ENCODE measurements at places on chromosomes 6 and 20.
A peak's percentile ranks its signal among the peaks of the same experiment; 100 is the strongest.

GRCh38 chr6:11756292-11756691 lies 22.3 kb downstream of the ADTRP start:
- DNase-seq, result no peak

DNA sequence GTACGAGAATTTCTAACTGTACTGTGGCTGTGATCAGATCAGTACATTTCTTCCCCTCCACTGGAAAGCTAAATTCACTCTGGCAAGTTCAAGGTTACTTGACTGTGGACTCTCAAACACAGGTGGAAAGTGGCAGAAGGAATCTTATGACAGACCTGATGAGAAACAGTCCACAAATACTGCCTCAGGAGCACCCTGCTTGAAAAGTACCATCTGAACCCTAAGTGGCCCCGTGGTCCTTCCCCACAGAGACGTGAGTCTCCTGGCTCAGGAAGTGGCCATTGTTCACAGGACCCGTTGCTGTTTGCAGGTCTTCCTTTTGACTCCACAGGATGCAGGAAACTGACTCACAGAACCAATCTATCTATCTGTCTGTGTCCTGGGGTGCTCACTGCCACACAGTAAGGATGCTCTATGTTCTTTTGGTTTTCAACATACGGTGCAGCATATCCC lies 47.5 kb upstream of the NHSL1 start:
- DNase-seq, result no peak

GRCh38 chr6:138434925-138435324 lies 30.9 kb downstream of the HEBP2 start:
- DNase-seq, result no peak

DNA sequence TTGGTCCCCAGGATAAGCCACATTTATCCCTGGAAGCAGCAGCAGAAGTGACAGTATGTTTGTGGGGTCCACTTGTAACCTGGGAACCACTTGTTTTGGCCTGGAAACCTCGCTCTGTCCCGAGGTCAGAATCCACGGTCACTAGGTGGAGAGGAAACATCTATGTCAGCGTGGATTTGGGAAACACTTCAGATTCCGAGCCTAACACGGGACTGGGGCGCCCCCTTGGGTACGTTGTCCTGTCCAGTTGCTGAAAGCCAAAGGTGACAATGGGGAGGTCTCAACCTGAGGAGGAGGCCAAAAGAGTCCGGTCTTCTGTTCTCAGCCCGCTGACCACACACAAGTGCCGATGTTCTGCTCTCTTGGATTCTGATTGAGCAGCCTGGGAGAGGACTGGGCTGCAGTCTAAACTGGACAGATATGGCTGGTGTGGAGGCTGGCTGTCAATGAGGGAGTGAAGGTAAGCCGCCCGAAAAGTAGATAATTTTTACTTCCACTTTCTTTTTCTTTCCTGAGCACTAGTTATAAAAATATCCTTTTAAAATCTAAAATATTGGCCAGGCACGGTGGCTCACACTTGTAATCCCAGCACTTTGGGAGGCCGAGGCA lies 4.9 kb upstream of the ZFP57 start:
- DNase-seq, result no peak

DNA sequence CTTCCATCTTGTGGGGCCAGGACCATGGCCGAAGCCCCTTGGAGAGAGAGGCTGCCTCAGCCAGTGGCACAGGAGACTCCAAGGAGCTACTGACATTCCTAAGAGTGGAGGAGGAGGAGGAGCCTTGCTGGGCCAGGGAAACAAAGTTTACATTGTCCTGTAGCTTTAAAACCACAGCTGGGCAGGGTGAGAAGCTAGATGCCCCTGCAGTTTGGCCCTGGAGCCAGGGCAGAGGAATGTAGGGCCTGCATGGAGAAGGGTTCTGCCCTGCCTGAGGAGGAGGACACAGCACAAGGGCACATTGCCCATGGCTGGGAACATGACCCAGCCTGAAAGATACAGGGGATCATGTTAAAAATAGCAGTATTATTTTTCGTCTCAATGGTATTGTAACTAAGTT lies 37.4 kb downstream of the PLCG1 start:
- no peak for DNase-seq

DNA sequence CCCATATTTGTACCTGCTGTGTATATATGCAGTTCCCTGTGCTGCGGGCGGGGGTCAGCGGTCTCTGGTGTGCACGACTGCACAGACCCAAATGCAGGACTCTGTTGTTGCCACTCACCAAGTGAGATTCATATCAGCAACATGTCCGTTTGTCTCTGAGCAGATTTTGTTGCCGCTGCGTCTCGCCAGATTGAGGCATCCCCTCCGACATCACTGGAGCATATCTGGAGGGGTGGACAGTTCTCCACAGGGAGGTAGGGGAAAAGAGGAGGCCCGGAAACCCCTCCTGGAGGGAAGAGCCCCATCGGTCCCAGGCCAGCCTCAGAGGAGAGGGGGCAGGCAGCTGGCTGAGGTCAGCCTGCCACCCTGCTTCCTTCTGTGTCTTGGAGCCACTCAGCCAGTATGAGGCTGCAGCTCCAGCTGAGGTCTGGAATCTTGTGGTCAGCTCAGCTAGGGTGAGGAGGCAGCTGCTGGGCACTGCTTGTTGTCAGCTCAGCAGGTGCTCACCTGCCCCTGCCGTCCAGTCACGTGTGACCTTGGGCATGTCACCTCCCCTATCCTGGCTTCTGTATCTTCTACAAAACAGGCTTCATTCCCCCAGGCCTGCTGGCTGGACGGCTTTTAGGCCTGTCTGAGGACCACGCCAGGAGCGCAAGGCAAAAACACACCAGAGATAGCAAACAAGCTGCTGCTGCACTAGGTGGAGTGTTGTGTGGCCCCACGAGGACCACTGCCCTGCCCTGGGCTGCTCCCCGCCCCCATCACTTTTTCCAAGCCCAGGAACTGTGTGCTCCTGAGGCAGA lies 47.1 kb downstream of the HNF4A start:
- DNase-seq, result no peak

DNA sequence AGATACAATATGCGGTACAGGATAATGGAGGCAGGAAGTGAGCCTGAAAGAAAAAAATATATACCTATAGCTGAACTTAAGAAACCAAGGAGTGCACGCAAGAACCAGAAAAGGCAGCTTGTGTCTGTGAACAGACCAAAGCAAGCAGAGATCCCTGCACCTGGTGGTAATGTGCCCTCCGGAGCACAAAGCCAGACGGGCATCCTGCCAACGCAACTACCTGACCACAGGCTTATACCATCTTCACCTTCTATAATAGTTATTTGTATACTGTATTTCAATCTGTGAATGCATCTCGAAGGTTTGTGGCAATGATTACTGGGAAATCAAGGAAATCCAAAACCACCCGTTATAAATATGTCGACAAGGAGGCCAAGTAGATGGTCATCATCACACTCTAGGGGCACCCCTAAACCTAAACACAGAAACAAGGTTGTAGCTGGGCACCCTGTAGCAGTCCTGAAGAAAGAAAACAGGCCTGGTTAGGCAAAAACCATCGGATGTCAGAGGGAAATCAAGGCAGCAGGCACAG lies 801 bp downstream of the FBXL4 start:
- peak; percentile 11 for DNase-seq

DNA sequence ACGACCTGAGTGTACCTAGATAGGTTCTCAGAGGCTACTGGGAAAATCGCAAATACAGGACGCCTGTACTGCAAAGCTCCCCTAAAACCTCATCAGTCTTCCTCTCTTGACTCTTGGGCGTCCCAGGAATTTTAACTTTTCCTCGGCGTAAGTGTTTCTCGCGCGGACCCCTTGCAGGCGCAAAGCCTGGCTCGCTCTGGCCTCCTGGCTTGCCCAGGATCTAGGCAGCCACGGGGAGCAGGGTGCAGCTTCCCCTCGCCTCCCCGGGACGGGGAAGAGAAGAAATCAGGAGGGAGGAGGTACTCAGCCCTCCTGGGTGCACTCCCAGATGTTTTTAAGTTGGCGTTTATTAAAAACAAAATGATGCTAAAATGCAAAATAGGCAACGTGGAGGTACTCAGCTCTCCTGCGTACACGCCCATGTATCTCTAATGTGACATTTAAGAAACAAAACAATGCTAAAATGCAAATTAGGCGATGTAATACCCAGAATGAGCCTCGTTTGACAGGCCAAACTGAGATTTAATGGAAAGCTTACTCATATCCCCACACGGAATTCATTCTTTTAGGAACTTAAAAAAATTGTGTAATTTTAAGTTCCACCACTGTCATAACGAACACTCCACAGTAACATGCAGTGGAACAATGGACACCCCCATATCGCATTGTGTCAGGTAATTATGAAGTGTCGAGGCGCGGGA lies 1.6 kb upstream of the SOBP start:
- DNase-seq, result no peak

GRCh38 chr6:107458672-107459282 lies 587 bp downstream of the PDSS2 start:
- DNase-seq, result no peak

DNA sequence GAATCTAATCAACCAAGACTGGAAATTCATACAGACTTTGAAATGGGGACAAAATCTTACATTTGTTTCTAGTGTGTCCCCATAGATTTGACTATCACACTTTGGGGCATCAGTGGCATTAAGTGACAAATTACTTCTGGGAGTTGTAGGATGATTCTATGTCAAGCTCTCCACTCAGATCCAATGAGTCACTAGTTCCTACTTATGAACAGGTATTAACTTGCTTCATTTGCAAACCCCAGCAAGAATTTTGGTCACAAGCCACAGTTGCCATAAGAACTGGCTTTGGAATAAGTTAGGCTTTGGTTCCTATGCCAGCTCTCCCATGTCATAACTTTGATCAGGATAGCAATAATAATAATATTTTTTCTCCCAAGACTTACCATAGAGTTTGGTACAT lies 77.6 kb upstream of the PTPRK start:
- DNase-seq, result no peak

DNA sequence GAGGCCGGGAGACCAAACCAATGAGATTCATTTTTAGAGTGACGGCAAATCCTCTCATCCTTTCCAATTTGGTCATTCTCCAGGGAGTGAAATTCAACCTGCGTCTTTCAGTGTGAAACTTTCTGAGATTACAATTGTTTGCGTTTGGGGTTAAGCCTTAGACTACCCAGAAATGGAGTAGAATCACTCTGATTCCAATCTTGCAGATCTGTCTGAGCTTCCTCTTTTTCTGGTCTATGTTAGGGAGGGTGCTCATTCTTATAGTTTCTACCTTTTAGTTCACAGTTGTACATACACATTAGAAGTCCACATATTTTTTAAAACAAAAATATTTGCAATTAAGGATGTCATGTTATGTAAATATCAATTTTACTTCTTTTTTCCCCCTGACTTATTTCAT lies 183.0 kb upstream of the PHACTR1 start:
- DNase-seq, result no peak

GRCh38 chr6:53290537-53291510 lies 57.9 kb downstream of the ELOVL5 start:
- no peak for DNase-seq

- no peak for DNase-seq
Measured at GRCh38 chr6:72212686-72213085, 326.3 kb downstream of the RIMS1 start.

- DNase-seq, result no peak
Measured at GRCh38 chr6:148578489-148578814, 168.4 kb upstream of the UST start.

DNA sequence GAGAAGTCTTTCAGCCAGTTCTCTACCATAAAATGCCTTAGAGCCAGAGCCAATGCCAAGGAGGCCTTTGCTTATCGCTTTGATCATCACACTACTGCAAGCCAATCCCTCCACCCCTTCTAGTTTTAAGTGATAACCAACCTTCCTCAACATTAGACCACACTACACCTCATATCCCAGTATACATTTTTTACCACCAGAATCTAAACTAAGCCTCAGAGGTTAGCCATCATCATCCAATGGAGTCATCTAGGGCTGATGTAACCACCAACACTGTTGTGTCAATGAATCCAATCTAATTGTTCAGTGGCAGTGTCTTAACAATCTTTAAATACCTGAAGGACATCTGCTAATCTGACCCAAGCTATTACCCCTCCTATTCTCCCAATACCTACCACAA lies 6.4 kb downstream of the ZUP1 start:
- DNase-seq, result no peak

GRCh38 chr6:7166410-7167293 lies 58.9 kb downstream of the RREB1 start:
- no peak for DNase-seq

DNA sequence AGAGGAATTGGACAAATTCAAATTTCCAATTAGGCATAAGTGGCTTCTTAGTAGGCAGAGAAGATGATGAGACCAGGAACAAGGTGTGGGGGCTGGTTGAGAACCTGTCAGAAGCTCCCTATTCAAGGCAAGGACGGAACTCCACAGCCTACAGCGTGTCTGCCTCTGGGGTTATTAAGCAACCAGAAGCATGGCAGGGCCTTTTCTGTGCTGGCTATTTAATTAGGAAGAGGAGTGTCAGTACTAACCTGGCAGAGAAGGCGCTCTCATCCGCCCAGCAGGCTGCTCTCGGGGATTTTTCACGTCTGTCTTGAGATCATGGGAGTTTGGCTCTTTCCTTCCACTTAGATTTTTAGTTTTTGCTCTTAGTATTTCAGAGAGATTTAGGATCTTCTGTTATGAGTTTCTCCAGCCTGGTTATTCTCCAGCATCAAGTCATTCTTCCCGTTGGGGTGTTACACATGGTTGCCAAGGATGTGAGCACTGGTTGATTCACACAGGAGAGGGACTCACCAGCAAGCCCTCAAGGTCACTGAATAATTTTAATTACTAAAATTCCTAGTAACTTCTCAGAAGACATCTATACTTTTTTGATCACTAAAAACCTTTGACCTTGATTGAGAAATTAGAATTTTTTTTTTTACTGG lies 23.9 kb downstream of the ADTRP start:
- DNase-seq, result no peak

DNA sequence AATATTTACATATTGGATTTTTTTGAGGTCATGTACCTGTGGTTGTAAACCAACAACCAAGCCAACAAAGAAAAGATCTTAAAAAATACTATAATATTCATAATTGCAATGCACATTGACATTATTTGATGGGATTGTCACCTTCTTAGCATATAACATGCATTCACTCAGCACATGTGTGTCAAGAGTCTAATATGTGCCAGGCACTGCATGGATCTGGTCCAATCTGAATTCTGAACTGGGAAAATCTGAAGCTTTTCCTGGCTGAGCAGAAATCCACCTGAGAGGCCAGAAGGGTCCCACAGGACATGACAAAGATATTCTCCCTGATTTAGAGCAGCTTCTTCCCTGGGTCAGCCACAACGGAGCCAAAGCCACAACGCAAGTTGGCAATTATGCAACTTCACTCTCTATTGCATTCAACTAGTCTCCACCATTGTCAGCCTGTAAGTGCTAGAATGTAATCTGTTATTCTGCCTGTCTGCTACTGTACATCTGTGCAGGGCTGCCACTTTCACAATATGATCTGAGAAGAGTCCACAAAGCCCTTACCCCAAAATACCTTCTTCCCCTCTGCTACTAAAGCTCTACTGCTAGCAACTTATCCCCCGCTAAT lies 17.0 kb upstream of the DDO start:
- DNase-seq, result no peak

GRCh38 chr20:2093159-2093781 lies 8.4 kb upstream of the STK35 start:
- no peak for DNase-seq

GRCh38 chr6:74366634-74367033 lies 670.6 kb downstream of the CD109 start:
- DNase-seq, result no peak

GRCh38 chr20:61644378-61645076 lies 392.5 kb downstream of the CDH4 start:
- DNase-seq, result no peak

Measured in stimulated activated naive CD4-positive, alpha-beta T cell treated with Interleukin-2 at 50 U/mL for 16 hours (primary cell).